Kasumi-1 (cell line): ENCODE measurements at places on chromosomes 13 and 19.
A peak's percentile ranks its signal among the peaks of the same experiment; 100 is the strongest.

GRCh38 chr13:20431687-20432384 lies 93.8 kb downstream of the CRYL1 start:
- DNase-seq, result no peak

GRCh38 chr19:41133260-41133659 lies 19.0 kb downstream of the CYP2F1 start:
- DNase-seq, result no peak

GRCh38 chr19:49589502-49589905 lies 1.5 kb upstream of the PRR12 start:
- peak; percentile 41 for DNase-seq

DNA sequence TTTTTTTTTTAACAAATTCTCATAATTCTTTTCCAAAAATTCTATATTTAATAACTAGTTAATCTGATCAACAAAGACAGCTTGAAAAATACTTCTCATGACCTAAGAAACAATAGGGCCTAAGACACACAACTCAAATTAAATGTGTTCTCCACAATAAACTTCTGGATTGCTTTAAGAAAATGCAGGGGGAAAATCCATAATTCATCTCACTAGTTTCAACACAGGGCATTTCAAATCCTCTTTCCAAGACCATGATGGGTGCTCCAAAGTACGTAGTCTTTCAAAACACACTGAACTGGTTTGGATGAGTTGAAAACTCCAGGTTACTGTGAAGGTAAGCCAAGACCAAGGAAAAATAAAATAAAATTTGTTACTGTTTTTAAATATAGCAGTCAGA lies 62.6 kb downstream of the DCLK1 start:
- no peak for DNase-seq

DNA sequence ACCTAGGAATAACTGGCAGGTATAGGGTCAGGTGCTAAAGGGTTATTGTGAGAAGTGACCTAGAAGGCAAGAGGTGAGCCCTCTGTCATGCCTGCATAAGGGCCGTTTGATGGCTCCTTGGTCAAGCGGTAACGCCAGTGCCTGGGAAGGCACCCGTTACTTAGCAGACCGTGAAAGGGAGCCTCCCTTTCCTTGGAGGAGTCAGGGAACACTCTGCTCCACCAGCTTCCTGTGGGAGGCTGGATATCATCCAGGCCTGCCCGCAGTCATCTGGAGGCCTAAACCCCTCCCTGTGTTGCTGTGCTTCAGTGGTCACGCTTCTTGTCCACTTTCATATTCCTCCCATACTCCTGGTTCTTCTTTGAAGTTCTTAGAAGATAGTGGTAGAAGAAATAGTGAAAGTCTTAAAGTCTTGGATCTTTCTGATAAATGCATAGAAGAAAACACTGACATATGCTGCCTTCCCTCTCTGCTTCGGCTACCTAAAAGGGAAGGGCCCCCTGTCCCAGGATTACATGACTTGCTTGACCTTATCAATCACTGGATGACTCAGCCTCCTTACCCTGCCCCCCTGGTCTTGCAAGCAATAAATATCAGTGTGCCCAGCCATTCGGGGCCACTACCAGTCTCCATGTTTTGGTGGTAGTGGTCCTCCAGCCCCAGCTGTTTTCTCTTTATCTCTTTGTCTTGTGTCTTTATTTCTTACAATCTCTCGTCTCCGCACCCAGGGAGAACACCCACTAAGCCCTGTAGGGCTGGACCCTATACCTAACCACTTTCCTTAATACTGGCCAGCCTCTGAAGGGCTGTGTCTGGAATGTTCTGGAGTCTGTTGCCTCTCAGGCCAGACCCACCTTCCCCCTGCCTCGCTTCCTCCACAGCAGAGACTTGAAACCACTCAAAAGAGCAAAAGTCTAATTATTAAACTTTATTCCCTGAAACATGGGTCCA lies 16.1 kb upstream of the ABCC4 start:
- no peak for DNase-seq

DNA sequence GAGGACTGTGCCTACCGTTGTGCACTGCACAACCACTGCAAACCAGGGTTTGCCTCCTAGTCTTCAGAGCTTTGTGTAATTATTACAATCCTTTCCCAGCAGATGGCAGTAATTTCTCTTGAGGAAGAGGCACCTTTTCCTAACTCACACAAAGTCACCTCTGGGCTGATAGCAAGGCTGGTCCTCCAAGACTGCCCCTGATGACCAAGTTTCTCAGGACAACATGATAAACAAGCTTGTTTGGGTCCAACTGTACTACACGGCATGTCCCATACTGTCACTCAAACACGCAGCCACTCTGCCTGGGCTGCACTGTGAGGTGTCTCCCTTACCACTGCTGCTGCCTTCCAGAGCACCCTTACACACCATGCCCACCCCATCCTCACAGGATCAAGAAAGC lies 39.3 kb downstream of the RFXAP start:
- peak; percentile 55 for DNase-seq

- DNase-seq, result no peak
Observed at GRCh38 chr13:98909016-98909415, 68.8 kb downstream of the DOCK9 start.

DNA sequence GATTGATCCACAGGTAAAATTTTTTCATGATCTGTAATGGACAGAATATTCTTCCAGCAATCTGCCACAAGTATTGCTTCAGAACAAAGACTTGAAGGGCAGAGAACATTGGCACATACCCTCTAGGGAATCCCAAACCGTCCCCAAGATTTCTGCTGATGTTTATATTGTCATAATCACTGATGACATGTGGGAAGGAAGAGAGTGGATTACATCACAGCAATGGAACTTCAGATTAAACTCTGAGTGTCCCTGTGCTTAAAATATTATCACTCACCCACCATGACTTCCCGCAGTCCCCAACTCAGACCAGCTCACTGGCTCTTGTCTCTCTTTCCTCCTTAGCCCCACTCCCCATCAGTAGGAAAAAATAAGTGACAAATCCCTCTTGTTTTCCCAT lies 8.5 kb upstream of the TPT1 start:
- no peak for DNase-seq

GRCh38 chr19:29866011-29866410 lies 54.2 kb downstream of the CCNE1 start:
- DNase-seq, result no peak

DNA sequence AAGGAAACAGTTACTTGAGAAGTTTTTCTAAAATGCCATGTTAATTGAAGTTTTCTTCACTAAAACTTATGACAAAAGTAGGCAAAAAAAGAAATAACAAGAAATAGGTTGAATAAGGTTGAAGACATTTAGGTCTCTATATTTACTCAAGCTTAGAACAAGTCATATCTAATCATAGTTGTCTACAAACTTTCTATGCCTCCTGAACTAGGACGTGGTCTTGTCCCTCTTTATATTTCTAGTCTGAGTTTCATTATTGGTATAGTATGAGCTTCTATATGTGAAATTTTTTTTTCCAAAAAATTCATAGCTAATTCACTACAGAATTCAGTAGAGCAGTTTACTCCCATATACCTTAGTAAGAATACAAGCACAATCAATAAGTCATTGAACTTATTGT lies 836.4 kb downstream of the SLITRK6 start:
- no peak for DNase-seq
